Tibial nerve (tissue), 4 donors: ENCODE measurements at places on chromosomes 4 and X. TPM values are rescaled to one million over a fixed set of nuclear protein-coding genes. Genes with fewer than 3 reads are reported as not detected.

- no peaks in the 10 kb centered on the region for H3K36me3 ChIP-seq
- no peaks in the 10 kb centered on the region for H3K27me3 ChIP-seq
- no peak overlapping the region for H3K27ac ChIP-seq
- no peak overlapping the region for H3K4me3 ChIP-seq
- no peaks in the 10 kb centered on the region for H3K4me1 ChIP-seq
Measured at GRCh38 chr4:54902271-54902670, 223.1 kb downstream of the KDR start.

The GUCY1A1 gene
- total RNA-seq, result 9.2 TPM

DNA sequence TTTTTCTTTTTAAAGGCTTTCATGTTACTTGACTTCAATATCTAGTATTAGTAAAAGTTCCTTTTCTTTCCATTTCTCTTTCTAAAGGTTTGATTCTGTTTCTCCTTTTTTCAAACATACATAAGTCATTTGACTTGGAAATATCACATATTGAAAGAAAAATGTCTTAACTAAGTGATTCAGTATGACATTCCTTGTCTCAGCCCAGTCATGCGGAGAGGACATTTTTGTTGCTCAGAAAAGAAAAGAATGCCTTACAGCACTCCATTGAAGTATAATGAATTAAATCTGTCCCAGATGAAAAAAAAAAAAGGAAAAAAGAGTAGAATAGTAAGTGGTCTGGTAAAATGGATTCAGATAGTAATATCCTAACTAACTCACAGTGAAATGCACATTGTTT lies 466.1 kb downstream of the ADGRL3 start:
- no peak overlapping the region for H3K27ac ChIP-seq
- no peak for DNase-seq
- no peaks in the 10 kb centered on the region for H3K36me3 ChIP-seq
- no peaks in the 10 kb centered on the region for H3K4me1 ChIP-seq
- H3K27me3 ChIP-seq, result no peaks in the 10 kb centered on the region

The REST gene
- total RNA-seq, result 38.7 TPM

The AMTN gene
- total RNA-seq, result not detected

The MID2 gene
- total RNA-seq, result 19.3 TPM

DNA sequence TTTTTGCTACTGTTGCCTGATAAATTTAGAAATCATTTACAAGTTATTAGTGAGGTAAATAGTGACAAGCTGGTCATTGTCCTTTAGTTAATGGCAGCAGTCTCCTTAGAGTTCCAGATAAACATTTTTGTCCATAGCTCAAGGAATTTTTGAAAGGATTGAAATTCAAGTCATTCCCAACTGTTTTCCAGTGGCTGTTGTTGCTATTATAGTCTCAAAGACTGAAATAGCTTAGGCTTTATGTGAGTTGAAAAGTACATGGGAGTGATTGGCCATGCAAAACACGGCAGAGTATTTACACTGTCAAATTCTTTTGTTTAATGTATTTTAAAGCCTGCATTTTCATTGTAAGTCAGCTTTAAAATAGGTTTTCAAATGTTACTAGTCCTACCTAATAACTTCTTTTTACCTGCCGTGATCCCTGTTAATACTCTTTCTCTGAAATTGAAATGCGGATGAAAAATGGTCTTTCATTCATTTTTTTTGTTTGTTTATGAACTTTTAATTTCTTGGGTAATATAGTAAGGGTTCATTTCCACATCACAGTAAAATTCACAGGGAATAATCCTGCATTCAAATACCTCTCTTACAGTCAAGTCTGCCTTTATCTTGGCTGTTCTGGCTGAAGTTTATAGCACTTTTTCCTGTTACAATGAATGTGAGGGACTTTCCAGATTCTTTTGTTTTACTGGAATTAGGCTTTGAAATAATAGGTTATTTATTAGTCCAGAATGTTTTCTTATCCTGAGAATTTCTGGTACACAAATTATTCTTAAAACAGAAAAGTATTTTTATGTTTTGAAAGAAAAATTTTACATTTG lies 85.1 kb downstream of the PDLIM5 start:
- H3K27me3 ChIP-seq, result no peaks in the 10 kb centered on the region
- DNase-seq, result no peak
- H3K4me3 ChIP-seq, result no peak overlapping the region
- H3K36me3 ChIP-seq, result no peaks in the 10 kb centered on the region
- no peak overlapping the region for H3K27ac ChIP-seq

GRCh38 chr4:76957004-76957738 lies 7.6 kb downstream of the SEPTIN11 start:
- no peaks in the 10 kb centered on the region for H3K4me1 ChIP-seq
- H3K4me3 ChIP-seq, result no peak overlapping the region
- H3K27me3 ChIP-seq, result no peaks in the 10 kb centered on the region
- no peaks in the 10 kb centered on the region for H3K36me3 ChIP-seq
- no peak overlapping the region for H3K27ac ChIP-seq

DNA sequence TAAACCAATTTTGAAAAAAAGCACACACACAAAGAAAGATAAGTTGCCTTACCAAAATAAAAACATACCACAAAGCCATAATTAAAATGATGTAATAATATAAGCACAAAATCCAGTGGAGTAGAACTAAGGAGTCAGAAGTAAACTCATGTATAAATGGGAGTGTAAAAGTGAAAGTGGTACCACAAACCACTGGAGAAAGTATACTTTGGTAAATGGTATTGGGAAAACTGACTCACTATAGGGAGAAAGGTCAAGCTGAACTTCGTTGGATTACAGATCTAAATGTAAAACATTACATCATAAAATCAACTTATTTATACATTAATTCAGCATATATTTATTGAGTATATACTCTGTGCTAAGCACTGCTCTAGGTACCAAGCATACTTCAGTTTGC lies 46.3 kb upstream of the HHIP start:
- H3K27me3 ChIP-seq, result no peaks in the 10 kb centered on the region
- H3K36me3 ChIP-seq, result no peaks in the 10 kb centered on the region
- no peak overlapping the region for H3K4me3 ChIP-seq
- H3K27ac ChIP-seq, result no peak overlapping the region

The RBMX2 gene
- 18.8 TPM for total RNA-seq

DNA sequence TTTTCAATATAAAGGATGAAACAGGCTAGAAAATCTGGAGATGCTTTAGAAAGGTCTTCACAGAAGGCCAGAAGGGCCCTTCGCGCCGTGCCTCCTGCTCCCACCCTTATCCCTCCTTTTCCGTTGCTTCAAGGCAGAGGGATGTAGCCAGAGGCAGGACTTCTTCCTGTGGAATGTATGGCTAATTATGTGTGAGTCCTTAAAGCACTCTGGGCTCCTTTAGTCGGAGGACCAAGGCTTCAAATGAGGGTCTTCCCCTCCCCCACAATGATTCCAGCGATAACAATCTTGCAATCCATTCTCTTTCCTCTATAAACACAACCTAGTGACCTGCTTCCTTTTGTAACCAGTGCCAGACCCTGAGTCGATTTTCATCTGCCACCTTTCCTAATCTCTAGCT lies 103.5 kb downstream of the GPC3 start:
- H3K27ac ChIP-seq, result no peak overlapping the region
- H3K4me1 ChIP-seq, result no peaks in the 10 kb centered on the region
- H3K27me3 ChIP-seq, result peaks cover 22% of the 10 kb centered on the region
- no peak overlapping the region for H3K4me3 ChIP-seq
- H3K36me3 ChIP-seq, result no peaks in the 10 kb centered on the region

- DNase-seq, result no peak
- H3K4me3 ChIP-seq, result no peak overlapping the region
- H3K27ac ChIP-seq, result no peak overlapping the region
- no peaks in the 10 kb centered on the region for H3K36me3 ChIP-seq
Measured at GRCh38 chrX:138287205-138287877, 424.2 kb downstream of the FGF13 start.

DNA sequence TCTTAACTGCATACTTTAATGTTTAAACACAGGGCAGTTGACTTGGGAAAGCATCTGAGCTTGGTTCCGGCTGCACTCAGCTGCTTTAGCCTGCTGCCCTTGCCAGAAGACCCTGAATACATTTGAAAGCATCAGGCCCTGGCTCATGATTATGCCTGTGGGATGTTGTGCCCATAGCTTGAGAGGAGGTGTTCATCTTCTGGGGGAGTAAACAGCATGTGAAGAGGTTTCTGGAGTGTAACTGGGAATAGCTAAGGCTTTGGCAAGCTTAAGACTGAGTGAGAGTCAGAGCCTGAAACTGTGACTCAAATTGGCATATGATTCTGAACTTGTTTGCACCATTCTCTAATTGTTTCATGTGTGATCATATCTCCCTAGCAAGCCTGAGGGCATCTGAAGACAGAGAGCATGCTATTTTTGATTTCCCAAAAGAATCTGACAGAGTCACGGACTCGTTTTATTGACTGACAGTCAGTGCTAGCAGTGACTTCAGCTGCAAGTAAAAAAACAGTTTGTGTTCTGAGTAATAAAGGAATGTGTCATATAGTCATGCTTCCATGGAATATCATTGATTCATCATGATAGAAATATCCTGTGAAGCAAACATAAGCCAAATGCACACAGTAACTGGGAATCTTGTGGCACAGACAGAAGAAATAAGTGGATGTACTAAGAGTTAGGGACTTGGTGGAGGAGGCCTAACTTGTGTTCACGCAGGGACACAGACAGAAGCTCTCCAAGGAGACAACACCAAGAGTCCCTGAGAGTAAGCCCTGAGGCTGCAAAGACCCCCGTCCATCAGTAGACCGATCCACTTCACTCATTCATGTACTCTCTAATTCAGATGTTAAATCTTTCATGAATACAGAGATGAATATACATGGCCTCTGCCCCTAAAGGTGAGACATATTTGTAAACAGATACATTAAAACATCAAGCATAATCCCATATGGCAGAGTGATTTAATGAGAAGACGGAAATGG lies 100.7 kb downstream of the SYNPO2 start:
- DNase-seq, result no peak
- no peaks in the 10 kb centered on the region for H3K27me3 ChIP-seq
- H3K27ac ChIP-seq, result peak overlapping the region; percentile 35
- H3K4me1 ChIP-seq, result peaks cover 8% of the 10 kb centered on the region
- H3K4me3 ChIP-seq, result no peak overlapping the region
- no peaks in the 10 kb centered on the region for H3K36me3 ChIP-seq

- H3K36me3 ChIP-seq, result no peaks in the 10 kb centered on the region
- no peak overlapping the region for H3K27ac ChIP-seq
- H3K4me3 ChIP-seq, result no peak overlapping the region
- no peak for DNase-seq
- no peaks in the 10 kb centered on the region for H3K27me3 ChIP-seq
Measured at GRCh38 chr4:109327641-109328040, 25.2 kb upstream of the COL25A1 start.

DNA sequence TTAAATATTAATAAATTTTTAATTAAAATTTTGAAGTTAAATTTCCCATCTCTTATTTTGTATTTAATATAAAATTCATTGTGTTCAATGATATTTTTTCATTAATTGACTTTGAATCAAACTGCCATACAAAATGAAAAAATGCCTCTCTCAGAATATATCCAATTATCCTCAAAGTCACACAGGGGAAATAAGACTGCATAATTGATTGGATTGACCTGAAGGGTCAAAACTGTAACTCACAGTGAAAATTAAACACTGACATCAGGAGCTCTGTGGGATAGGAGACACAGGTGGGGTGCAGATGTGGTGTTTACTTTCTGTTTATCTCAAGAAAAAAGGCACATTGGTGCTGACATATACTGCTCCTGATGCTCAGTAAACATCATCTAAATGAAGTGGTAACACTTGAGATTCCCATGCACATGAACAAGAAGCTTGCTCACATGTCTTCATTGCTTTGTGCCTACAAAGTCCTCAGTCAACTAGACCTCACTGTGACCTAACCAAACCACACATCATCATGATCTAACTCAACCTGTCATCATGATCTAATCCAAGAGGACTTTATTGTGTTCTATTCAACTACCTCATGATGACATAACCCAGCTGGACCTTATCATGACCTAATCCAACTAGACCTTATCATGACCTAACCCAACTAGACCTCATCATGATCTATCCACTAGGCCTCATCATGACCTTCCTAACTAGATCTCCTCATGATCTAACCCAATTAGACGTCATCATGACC lies 83.7 kb downstream of the DHRSX start:
- H3K36me3 ChIP-seq, result no peaks in the 10 kb centered on the region
- no peak overlapping the region for H3K27ac ChIP-seq
- H3K4me3 ChIP-seq, result no peak overlapping the region
- H3K4me1 ChIP-seq, result no peaks in the 10 kb centered on the region
- no peaks in the 10 kb centered on the region for H3K27me3 ChIP-seq

DNA sequence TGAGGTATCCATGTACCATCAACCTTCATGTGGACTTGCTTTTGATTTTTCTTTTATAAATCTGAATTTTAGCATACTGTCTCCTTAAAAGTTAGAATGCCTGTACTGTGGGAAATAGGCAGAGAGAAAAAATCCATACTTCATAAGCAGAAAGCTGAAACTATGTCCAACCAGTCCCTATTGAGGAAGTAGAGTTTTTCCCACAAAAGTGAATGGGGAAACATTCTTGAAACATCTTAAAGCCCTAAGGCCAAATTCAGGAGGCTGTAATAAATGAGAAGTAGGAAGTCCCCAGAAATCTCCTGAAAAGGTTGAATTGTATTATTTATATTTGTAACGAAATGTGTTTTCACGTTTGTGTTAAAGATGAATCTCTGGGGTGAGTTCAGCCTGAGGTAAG lies 56.3 kb downstream of the ENOX2 start:
- H3K4me1 ChIP-seq, result no peaks in the 10 kb centered on the region
- H3K4me3 ChIP-seq, result no peak overlapping the region
- no peaks in the 10 kb centered on the region for H3K27me3 ChIP-seq
- no peak overlapping the region for H3K27ac ChIP-seq
- H3K36me3 ChIP-seq, result no peaks in the 10 kb centered on the region
- DNase-seq, result no peak

The GRIA2 gene
- 11.5 TPM for total RNA-seq

DNA sequence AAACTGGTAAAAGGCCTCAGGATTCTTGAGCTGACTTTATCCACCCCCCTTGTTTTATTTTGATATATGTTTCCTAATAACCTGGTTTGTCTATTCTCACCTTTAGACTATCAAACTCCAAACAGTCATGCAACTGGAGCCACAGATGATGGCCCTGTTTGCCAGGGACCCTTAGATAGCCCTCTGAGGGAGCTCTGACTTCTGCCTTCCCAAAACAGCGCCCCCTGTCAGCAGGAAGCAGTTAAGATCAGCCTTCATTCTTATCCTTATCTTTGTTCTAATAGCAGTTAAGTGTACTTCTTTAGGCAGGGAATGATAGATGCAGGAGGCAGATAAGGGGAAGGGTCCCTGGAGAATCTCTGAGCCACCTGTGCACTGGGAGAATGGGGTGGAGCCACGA lies 27.5 kb upstream of the CXCL13 start:
- H3K4me3 ChIP-seq, result no peak overlapping the region
- H3K27me3 ChIP-seq, result no peaks in the 10 kb centered on the region
- no peak for DNase-seq
- H3K36me3 ChIP-seq, result no peaks in the 10 kb centered on the region

DNA sequence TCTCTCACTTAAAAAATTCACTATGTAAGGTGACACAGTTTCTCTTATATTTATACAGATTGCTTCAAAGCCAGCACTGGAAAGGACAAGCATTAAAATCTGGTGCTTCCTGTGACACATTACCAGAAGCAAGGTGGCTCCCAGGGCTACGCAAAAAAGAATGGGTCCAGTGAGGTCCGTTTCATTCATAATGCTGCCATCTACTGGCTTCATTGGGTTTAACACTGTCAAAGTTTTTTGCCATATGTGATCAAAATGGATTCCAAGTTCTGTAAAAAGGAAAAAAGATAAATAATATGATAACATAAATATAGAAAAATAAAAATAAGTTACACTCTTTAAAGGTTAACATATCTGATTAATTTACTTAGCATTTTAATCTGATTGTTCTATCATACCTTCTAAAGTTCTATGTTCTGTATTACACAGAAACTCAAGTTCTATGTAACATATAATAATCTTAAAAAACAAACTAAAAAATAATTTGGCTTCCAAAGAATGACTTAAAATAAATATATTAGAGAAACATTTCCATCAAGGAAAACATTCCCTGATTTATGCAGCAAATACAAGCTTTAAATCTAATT lies 22.1 kb downstream of the YIPF7 start:
- no peak for DNase-seq
- H3K4me3 ChIP-seq, result no peak overlapping the region
- H3K36me3 ChIP-seq, result no peaks in the 10 kb centered on the region
- no peaks in the 10 kb centered on the region for H3K27me3 ChIP-seq
